ENCODE measurements at places on chromosomes 3 and 15.

GRCh38 chr3:33315826-33316225 is 38.6 kb downstream of the FBXL2 start:
- DNase-seq = no peak

DNA sequence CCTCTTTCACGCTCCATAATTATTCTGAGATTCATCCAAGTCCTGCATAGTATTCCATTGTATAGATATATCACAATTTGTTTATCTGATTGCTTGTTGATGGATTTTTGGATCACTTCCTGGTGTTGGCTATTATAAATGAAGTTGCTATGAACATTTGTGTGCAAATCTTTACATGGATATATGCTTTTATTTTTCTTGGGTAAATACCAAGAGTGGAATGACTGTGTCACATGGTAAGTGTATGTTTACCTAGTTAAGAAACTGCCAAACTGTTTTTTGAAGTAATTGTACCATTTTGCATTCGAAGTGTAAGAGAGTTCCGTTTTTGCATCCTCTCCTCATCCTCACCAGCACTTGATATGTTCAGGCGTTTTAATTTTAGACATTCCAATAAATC is 34.6 kb upstream of the ROPN1 start:
- no peak for DNase-seq

GRCh38 chr3:136171097-136171542 is 25.0 kb downstream of the MSL2 start:
- DNase-seq = no peak

GRCh38 chr15:26013981-26014380 is 150.9 kb upstream of the ATP10A start:
- no peak for DNase-seq

DNA sequence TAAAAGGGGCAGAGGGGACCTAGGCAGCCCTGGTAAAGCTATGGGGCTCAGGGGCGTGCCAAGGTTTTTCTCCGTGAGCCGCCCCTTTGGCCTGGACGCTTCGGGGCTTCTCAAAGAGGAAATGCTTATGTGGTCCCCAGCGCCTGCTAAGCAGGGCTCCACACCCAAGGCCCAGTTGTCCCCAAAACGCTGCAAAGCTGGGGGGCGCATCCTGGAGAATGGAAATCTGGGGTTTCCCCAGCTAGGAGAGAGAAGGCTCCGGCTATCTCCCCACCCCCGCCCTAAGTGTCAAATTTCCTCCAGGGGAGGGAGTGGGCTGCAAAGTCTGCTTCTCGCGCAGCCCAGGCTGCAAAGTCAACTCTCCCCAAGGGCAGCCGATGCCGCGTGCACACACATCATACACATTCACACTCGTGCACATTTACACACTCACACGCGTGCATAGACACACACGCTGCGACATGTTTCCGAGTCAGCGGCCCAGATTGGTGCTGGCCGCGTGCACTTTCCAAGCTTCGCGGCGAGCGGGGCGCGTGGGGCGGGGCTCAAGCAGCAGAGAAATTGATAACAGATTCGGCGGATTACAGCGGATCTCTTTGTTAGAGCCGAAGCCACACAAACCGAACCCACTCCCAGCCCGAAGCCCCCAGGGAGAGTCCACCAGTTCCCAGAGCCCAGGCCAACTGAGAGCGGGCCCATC is 4.5 kb downstream of the WNT5A start:
- no peak for DNase-seq

GRCh38 chr15:94584833-94585244 is 353.5 kb downstream of the MCTP2 start:
- no peak for DNase-seq

- no peak for DNase-seq
Measured at GRCh38 chr3:127101411-127102187, 91.3 kb upstream of the PRR23E start.

GRCh38 chr15:51939216-51939615 is 32.4 kb downstream of the LEO1 start:
- DNase-seq = no peak

GRCh38 chr3:108391917-108392593 is 95.7 kb downstream of the HHLA2 start:
- DNase-seq = no peak

GRCh38 chr3:63791974-63792373 is 27.1 kb upstream of the C3orf49 start:
- no peak for DNase-seq

DNA sequence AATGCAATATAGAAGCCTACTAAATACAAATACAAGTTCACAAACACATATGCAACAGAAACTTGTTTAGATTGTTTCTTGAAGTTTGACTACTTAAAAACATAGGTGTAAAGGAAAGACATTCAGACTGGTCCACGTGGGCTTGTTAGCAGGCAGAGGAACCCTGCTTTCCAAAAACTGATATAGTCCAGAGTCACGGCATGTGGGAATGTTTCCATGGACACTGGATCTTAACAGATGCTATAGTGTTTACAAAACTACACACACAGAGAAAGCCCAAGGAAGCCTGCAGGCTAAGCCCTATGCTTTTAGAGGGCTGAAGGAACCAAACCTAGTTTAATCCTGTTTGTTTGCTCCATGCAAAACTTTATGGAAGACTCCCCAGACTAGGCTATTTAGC is 45.2 kb upstream of the LRRC58 start:
- no peak for DNase-seq

- DNase-seq = no peak
Measured at GRCh38 chr3:125585595-125586223, 9.6 kb downstream of the OSBPL11 start.

- no peak for DNase-seq
Measured at GRCh38 chr3:98733812-98734281, 29.3 kb upstream of the ST3GAL6 start.

- DNase-seq = no peak
Measured at GRCh38 chr15:83598031-83598430, 55.9 kb upstream of the ADAMTSL3 start.

DNA sequence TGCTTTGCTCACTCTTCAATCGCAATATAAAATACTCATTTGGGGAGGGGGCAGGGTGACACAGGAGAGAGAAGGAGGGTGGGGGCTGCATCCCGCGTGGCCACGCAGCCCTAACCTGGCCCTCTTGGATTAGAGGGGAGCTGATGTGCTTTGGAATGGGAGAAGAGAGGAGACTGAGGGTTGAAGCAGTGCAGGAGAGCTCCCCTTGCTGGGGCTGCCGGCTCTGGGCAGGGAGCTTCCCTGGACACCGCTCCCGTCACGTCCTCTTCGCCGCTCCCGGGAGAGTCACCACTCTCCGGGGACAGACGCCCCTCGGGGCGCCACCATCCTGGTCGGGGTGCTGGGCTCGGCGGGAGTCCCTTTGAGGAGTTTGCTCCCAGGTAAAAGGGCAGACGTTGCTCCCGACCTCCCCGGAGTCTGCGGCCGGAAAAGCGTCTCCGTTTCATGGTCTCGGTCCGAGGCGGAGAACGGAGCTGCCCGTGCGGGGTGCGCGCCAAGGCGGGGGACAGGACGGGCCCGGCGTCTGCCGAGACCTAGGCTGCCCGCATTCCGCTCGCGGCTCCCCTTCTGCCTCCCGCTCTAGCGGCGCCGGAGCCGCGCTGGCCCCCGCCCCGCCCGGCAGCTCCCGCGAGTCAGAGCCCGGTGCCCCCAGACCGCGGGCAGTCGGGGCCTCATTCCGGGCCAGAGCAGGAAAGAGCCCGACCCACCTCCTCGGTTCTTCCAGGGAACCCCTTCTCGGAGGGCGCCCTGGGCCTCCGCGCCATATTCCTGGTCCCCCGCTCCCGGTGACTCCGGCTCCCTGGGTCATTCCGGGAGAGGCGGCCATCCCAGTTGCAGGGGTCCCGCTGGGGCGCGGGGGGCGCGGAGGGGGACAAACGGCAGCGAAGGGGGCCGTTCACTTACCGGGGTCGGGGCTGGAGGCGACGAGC is 603 bp downstream of the SLC7A14 start:
- no peak for DNase-seq

DNA sequence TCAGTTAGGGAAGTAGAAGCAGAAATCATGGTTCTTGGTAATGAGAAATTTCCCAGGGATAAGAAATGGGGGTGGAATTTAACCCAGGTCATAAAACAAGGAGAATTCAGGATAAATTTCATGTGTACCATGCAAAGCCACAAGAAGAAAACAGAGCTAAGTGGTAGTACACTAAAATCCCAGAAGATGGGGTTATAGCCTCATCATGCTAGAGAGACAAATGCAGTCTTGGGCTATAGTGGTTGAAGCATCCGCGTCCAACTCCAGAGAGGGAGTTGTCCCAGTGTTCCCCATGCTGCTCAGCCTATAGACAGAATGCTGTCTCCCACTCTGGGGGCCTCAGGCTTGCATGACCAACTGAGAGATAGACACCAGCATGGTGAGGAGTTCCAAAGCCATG is 36.2 kb upstream of the CLRN1 start:
- DNase-seq = no peak

DNA sequence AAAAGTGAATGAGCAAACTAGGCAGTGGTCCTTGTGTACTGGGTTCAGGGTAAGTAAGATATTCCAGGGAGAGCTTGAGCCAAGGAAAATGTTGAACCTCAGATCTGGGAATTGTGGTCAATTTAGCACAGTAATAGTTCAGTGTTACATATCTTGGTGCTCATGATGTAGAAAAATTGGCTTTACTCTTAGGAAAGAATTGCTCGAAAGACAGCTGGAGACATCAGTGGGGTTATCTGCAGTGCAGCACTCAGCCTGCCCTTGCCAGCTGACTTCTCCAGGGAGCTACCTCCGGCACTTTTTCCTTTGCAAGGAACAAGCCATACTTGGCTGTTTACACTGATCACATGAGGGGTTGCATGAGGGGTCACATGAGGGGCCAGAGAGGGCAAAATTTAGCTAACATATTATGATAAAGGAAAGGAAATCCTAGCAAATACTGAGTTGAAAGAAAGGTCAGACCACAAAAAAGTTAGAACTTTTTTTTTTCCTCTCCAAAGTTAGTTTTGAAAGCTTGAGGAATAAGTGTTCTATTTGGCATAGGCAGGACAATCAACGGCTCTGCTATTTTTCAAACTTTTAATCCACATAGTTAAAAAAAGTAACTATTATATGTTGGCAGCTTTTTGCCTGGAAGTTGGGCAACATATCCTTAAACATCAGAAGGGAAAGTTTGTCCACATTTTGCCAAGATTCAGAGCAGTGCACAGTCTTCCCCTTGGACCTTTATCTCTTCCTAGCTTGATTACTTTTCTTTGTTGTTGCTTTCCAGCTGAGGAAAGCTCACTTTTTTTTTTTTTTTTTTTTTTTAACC is 92.4 kb downstream of the COL6A6 start:
- no peak for DNase-seq

DNA sequence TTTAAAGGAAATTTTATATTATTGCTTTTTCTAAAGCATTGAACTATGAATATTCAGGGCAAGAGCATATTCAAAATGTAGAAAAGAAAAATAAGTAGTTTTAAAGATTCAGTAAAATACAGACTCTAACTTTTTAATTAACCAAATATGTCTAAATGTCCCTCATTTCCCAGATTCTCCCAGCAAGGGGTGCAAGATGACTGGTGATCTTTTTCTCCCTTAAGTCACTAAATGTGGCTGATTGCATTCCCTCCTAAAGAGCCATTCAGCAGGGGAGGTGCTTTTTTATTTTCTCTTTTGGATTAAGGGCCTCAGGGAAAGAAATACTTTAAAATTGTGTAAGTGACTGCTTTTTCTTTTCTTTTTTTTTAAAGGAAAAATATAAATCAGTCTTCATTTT is 406.9 kb downstream of the OXSM start:
- DNase-seq = no peak

DNA sequence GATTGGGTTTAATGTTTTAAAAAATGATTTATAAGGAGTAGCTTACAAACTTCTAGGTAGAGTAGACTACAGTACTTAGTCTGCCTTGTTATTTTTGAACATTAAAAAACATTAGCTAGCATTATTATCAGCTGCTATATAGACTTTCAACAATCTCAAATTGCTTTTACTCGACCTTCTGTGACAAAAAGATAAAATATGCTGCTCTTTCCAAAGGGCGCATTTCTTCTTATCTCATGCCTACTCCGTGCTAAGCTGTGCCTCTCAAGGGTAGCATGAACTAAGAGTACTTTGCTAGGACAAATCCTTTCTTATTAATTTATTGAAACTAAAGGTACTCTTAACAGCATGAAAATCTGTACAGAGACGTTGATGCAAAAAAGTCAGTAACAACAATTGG is 71.3 kb downstream of the SPRED1 start:
- DNase-seq = no peak

- DNase-seq = peak; percentile 54
Measured at GRCh38 chr3:71103430-71103921, 480.1 kb downstream of the FOXP1 start.

GRCh38 chr3:123914829-123915228 is 30.7 kb upstream of the MYLK start:
- no peak for DNase-seq

GRCh38 chr15:95580121-95580520 is 750.4 kb upstream of the NR2F2 start:
- no peak for DNase-seq

- no peak for DNase-seq
Measured at GRCh38 chr3:195906865-195907683, 1.3 kb downstream of the TNK2 start.

DNA sequence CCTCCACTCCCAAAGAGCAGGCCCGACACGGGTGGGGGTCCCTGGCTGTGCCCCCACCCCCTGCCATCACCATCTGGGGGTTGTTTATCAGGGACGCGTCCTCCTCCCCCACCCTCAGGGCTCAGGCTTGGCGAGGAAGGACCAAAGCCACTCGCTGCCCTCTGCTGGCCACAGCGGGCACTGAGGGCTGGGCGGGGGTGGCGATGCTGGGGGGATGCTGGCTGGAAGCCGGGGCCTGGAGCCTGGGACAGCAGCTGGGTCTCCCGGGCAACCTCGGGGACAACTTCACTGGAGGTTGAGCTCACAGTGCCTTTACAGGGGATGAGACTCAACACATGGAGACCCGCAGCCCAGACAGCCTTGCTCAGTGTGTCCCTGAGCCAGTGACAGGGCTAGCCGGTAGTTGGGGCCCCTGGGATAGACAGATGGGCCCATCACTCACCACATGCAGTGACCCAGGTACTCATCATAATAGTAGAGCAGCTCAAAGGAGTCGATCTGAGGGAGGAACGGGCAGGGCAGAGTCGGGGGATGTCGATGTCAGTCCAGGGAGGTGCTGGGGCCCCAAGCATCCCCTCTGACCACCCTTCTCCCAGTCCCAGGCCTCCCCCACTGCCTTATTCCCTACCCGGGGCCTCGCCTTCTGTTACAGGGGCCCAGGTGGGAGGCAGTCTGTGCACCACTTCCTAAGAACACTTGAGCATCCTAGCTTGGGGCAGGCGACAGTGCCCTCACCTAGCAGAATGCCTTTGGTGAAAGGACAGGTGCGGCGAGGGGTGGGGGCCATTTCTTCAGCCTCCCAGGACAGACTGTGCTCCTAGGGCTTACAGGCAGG is 5.9 kb upstream of the CALML4 start:
- no peak for DNase-seq

GRCh38 chr15:36932070-36932469 is 168.3 kb downstream of the MEIS2 start:
- no peak for DNase-seq

DNA sequence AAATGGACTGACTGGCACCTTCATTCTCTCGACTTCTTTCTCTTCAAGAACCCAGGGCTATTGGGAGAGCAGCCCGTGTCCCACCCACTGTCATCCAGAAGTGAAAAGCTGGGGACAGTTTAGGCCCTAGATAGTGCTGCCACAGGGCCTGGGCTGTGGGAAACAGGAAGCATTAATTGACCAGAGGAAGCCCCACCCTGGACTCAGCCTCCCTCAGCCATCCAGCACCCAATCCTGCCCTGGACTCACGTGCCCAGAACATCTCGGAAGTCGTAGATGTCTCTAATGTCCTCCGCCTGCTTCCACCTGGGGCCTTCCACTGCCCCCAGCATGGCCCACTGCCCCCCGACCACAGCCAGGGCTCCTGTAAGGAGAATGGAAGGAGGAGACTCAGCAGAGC is 2.3 kb downstream of the CAMK1 start:
- DNase-seq = no peak

Data from NCI-H1930 (cell line).